ENCODE measurements at places on chromosomes 3 and 15.

GRCh38 chr3:86228101-86228500 lies 762.8 kb downstream of the VGLL3 start:
- no peak for DNase-seq

DNA sequence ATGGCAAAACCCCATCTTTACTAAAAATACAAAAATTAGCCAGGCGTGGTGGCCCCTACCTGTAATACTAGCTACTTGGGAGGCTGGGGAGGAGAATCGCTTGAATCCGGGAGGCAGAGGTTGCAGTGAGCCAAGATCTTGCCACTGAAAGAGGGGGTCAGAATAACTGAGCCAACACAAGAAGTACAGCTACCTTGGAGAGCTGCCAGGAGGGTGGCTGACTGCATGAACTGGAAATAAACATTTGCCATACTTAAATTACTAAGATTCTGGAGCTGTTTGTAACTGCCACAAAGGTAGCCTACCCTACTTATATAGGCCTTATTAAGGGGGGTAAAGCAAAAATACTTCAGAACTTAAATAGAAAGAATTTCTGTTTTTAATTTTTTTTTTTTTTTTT lies 15.4 kb upstream of the PIK3CB start:
- DNase-seq = no peak

GRCh38 chr3:194212845-194213331 lies 76.9 kb downstream of the HES1 start:
- DNase-seq = no peak

- DNase-seq = no peak
These were observed 168.8 kb downstream of the DCLK3 start for GRCh38 chr3:36595511-36595910.

GRCh38 chr3:117666812-117667211 lies 957.2 kb downstream of the TUSC7 start:
- no peak for DNase-seq

DNA sequence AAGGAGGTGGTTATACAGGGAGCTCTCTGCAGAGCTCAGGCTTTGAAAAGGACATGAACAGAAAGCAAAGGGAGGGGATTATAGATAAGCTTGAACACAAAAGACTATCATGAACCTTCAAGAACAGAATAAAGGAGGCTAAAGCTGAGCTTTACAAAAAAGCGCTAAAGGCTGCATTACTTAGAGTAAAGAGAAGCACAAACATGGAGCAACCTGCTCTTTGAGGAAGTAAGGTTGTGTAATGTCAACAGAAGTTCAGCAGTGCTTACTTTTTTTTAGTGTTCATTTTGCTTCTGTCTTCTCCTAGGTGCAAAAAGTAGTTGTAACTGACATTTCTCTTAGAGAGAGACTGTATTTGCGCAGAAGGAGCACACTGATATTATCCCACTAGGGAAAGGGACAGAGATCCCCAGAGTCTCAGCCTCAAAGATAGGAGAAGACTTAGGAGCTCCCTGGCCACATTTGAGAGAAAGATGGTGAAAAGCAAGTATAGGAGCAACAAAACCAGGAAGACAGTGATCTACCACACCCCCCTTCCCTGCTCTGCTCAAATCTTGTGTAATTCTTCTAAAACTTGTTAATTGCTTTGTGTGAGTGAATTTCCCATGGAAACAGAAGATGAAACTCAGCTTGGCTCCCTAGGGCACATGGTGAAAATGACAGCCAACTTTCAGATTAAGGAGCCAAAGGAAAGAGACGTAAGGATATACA lies 54.7 kb downstream of the QTRT2 start:
- peak; percentile 95 for DNase-seq

DNA sequence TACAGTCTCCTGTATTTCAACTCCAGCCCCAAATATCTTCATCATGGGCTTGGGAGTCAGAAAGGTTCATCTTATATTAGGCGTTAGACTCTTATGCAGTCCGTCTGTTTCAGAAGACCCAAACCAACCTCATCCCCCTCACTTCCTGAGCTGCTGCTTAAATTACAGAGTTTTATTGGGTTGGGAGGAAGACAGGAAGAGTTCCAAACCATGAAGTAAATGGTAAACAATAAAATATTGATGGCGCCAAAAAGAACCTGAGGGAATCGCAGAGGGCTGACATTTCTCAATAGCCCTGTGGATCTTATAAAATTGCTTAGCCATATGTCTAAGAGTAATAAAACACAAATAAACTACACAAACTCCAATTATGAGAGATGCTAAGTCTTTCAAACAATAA lies 116.9 kb upstream of the C3orf80 start:
- no peak for DNase-seq

GRCh38 chr3:23157331-23157730 lies 45.8 kb upstream of the UBE2E2 start:
- DNase-seq = no peak

DNA sequence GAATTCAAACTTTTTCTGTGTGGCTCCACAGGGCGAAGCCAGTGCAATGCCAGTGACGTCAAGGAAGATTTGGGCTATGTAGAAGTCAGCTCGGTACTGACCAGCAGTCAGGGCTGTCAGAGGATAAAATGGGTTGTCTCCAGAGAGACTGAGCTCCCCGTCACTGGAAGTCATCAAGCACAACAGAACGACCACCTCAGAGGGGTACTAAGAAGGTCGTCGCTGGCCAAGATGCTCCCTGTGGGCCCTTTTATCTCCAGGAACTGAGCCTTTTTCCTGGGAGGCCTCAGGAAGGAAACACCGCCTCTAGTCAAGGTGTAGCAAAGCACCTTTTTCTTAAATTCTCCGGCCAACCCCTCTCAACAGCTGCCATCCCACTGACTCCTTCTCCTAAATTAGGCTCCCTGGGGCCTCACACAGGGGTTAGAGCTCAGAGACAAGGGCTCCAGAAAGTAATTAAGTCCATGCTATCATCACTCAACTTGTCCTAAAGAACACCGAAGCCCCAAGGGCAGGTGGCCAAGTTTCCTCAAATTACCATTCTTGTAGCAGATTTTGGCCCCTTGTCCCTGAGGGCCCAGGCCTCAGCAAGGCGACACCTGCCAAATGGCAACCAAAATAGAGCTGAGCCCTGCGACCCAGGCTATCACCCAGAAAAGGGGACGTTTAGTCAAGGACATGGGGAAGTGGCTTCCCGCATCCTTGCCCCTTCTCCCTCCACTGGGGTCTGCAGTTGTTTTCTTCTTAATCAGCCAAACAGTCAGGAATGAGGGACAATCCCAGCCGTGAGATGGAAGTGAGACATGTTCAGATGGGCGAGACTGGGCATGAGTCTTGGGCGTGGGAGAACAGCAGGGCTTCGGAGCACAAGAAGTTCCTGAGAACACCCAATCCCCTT lies 48.0 kb downstream of the SSUH2 start:
- DNase-seq = no peak

DNA sequence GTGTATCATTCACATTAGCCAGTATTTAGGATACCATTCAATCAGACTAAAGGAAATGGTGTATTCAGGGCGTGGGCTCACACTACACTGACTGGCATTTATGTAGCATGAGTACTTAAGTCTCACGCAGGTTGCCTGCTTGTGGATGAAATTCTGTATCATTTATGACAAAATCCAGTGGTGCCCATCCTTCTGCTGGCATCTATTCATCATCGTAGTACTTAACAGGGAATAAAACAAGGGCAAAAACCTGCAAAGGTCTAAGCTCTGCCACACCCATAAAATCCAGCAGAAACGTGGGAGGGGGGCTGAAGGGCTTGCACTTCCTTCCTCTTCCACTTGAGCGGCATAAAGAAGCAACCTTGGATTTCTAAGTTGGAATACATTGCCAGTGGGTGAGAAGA lies 2.7 kb downstream of the GAP43 start:
- DNase-seq = no peak

GRCh38 chr3:143825513-143825912 lies 22.8 kb downstream of the SLC9A9 start:
- no peak for DNase-seq

DNA sequence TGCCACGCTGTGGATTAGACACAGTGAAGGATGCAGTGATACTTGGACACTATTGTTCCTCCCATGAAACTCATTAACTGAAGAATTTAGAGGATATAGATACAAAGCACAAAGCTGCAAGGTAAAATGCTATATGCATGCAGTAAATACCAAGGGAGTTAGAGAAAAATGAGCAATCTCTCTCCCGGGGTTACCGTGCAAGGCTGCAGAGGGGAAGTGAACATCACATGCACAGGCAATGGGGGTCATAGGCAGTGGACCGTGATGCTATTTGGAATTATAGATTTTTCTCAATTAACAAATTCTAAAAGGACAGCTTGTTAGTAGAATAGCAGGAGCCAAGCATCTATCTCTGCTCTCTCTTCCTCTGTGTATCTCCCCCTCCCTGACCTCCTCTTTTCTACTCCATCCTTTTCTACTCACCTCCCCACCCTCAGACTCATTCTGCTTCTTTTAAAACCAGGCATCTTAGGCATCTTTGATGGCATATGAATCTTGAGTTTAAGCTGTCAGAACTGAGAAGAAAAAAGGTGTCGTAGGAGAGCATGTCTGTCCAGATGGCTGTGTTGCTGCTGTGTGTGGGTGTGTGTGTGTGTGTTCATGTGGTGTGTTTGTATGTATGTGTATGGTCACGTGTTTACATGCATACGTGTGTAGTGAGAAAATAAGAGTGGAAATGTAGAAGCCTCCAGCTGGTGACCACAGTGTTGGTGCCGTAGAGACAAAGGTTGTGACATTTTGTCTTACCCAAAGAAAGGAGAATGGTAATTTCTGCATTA lies 339.0 kb downstream of the EPHB1 start:
- DNase-seq = no peak

DNA sequence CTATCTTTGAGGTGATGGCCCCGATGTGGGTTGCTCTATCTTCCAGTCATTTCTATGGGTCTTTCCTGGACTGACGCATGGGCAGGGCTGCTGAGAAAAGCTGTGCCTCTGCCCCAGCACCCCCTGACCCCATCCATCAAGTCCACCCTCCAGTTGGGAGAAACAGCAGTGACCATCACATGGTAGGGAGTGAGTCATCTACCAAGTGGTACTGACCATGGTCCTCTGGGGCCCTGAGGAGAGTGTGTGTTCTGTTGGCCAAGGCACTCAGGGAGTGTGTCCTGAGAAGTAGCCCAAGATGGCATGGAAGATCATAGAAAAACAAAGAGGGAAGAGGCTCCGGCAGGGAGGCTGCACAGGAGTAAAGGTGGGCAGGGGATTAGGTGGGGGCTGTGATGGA lies 1.6 kb upstream of the DNAH1 start:
- no peak for DNase-seq

DNA sequence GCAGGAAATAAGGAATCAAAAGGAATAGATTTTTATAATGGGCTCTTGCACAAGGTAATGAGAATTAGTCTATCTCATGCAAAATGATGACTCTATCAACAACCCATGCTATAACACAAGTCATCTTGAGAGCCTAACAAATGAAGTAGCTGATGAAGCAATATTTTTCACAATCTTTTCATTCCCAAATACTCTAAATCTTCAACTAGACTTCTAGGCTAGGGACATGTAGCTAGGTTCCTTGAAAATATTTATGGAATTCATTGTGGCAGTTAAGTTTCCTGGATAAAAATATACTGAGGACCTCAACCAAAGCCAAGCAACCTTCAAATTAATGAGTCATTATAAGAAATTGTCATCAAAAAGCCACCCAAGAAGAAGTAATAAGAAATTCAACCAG lies 55.4 kb downstream of the DCBLD2 start:
- no peak for DNase-seq

DNA sequence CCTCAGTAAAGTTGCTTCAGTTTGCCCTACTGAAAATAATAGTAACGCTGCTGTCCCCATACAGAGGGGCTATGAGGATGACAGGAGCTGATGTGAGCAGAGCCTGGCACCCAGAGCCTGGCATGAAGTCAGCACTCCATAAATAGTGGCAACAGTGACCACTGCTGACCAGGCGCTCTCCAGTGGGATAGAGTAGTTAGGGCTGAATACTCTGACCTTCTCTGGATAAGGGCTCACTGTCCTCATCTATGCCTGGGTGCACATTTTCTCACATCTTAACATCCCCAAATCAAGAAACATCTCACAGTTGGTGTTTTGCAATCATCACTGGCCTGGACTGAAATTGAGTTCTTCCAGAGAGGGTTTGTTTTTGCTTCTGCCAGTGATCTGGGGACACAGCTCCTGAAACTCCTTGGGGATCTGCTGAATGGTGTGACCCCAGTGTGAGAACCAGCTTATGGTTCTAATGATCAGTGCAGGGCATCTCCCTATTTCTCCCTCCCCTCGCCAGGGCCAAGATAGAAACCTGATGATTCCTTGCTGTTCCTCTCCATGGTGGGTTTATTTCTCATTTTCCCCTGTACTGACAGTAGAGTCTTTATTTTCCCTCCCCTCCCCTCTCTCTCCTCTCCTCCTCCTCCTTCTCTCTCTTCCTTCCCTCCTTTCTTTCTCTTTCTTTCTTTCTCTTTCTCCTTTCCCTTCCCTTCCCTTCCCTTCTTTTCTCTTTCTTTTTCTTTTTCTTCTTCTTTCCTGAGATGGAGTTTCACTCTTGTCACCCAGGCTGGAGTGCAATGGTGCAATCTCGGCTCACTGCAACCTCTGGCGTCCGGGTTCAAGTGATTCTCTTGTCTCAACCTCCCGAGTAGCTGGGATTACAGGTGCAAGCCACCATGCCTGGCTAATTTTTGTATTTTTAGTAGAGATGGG lies 3.5 kb upstream of the PCSK6 start:
- peak; percentile 4 for DNase-seq

DNA sequence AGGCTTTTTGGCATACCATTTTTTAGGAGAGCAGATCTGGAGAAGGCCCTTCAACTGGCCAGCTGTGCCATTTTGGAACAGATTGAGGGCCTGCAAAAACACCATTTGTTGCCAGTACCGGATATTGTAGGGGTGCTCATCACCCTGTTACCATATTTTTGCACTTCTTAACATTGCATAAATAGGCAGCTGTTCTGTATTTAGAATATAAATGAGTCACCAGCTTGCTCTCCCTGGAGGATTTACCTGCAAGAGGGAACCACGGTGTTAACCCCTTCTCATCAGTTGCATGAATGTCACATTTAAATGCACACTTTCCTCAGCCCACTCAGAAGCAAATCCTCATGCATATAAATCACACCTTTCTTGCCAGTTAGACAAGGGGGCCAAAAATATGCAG lies 435.6 kb downstream of the ROBO2 start:
- DNase-seq = no peak

DNA sequence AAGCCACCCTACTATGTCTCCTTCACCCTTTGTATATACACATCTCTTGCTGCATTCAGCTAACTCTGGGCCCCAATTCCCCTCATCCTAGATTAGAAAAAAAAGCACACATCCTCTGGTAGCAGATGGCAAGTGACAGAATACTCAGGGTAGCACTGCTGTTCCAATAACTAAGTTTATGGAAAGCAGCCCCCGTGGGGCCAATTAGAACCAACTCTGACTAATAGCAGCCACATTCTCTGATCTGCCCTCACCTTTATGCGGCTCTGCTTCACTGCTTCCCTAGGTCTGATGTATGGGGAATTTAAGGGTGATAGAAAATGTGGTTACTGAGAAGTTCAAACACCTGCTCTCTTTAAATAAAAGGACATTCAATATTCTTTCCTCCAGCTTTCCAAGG lies 74.9 kb upstream of the SETMAR start:
- DNase-seq = no peak

All from AML-193 (cell line).